ENCODE measurements at places on chromosomes 1 and 21.

GRCh38 chr1:93433407-93433961, 14.4 kb upstream of the FNBP1L start:
- no peak for DNase-seq

DNA sequence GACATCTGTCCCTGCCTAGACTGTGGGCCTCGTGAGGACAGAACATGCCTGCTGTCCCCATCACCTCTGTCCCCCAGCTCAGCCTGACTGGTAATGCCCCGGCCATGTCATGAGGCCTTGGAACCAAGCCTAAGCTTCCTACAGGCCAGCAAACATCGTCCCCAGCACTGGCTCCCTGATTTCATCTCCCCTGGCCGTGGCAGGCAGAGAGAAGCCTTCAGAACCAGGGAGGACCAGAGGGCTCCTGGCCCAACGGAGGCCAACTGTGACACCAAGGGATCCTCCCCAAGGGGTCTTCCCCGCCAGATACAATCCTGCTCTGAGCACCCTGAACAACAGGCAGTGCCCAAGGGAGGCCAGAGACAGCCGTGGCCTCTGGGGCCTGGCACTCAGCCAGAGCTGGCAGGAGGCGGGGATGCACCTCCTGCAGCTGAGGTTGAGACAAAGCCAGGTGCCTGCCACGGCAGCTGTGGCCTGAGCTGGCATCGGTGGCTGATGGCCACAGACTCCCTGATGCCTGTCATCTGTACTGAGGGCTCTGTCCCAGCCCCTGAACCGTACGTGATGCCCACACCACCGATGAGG, 9.9 kb upstream of the NPHP4 start:
- peak; percentile 78 for DNase-seq

DNA sequence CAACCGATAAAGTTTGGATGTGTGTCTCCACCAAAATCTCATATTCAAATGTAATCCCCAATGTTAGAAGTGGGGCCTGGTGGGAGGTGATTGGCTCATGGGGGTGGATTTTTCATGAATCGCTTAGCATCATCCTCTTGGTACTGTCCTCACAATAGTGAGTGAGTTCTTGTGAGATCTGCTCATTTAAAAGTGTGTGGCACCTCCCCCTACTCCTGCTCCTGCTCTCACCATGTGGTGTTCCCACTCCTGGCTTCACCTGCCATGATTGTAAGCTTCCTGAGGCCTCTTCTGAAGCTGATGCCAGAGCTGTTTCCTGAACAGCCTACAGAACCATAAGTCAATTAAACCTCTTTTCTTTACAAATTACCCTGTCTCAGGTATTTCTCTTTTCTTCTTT, 28.2 kb upstream of the PRDX6 start:
- no peak for DNase-seq

GRCh38 chr1:213623064-213623581, 364.6 kb upstream of the PROX1 start:
- DNase-seq = peak; percentile 34
